ENCODE measurements at places on chromosomes 11 and 22.

GRCh38 chr11:82889133-82890001 is 10.9 kb downstream of the PRCP start:
- peak; percentile 45 for DNase-seq

- peak; percentile 9 for DNase-seq
These were observed at the start of gene SLC37A2 for GRCh38 chr11:125062931-125063428. Gene SLC37A2, plus strand, starts transcription at chr11:125063305. Its CDS starts 63 bp downstream, at chr11:125063368.

GRCh38 chr22:23520863-23521440 is 59.1 kb downstream of the IGLL1 start:
- no peak for DNase-seq

DNA sequence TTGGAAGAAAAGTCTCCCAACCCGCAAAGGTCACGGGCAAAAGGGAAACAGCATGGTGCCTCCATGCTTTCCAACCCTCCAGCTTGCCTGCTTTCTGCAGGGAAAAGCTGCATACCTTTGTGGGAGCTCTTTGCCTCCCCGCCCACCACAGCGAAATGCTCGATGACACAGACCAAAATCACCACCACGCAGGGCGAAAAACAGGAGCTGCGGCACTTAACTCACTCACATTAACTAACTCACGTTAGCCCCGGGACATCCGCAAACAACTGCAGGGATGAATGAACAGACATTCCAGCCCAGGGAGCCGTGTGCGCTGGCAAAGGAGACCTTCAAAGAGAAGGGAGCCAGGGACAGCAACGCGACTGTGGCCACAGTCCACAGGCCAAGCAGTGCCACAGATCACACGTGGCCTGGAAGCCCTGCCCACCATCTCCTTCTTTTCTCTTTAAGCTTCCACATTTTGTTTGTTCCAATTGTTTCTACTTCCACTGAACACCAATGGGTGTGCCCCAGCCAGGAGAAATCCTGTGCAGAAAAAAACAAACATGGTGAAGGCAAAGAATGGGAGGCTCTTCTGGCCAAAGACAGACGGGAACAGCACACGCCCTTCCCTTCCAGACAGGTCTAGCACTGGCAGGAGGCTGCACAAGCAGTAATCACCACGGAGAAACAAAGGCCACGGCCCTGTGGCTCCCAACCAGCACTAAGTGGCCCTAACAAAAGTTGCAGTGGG is 39.3 kb downstream of the DUSP8 start:
- DNase-seq: no peak

GRCh38 chr11:2790568-2790921 is 90.8 kb upstream of the KCNQ1OT1 start:
- no peak for DNase-seq

GRCh38 chr11:111091321-111091938 is 154.1 kb upstream of the POU2AF2 start:
- no peak for DNase-seq

DNA sequence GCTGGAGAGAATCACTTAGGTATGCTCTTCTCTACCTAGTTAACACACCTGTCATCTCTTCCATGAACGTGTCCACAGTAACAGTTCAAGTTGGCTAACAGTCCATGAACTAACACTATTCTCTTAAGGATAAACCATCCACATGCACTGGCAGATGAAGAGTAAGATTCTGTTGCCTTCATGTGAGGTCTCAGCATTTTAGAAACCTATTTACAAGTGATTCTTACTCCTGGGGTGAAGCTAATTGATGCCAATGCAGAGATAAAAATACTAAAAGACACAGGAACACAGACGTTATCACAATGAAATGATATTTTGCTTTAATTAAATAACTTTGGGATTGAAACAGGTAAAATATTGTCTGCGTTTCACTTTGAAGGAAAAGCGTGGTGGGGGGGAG is 1.3 kb downstream of the LRRC4C start:
- no peak for DNase-seq

DNA sequence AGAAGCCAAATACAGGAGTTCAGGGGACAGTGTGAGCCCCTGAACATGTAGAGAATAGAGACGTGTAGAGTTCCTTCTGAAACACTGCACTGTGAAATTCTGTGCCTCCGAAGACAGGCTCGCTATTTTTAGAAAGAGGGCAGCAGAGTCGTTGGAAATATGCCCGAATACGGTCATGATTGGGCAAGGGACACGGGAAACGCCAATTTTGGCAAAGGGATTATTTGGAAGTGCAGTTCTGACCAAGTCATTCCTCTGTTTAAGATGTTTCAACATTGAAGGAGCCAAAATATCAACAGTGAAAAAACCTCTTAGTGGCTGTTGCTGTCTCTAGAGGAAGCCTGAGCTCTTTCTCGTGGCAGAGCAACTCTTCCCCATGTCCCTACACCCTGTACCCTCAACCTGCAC is 9.5 kb upstream of the CBX6 start:
- no peak for DNase-seq

DNA sequence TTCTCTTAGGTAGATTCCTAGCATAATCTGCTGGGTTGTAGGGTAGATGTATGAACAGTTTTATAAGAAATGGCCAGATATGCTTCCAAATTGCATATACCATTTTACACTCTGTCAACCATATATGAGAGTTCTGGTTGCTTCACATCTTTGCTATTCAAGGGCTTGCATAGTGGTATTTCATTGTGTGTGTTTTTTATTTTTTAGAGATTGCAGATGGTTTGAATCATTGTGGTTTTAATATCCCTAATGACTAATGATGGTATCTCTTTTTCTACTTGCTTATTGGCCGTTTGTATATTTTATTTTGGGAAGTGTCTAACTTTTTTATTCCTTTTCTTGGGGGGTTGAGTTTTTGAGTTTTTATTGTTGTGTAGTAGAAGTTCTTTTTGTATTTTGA is 26.9 kb downstream of the RNF214 start:
- DNase-seq: no peak

DNA sequence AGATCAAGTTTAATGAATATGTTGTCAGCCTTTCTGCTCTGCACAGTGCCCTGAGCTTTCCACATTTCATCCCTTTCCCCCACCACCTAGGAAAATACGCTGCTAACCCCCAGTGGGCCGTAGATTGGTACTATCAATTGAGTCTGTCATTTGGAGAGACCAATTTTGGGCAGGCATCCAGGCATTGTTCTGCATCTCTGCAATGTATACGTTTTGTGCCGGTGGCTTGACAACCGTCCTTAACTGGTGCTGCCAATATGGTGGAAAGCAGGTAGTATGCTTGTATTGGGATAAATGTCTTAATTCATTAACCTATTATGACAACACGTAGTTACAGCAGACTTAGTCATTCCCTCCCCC is 1.3 kb downstream of the ELMOD1 start:
- no peak for DNase-seq

- no peak for DNase-seq
These were observed 143.4 kb downstream of the MAML2 start for GRCh38 chr11:96199563-96200025.

DNA sequence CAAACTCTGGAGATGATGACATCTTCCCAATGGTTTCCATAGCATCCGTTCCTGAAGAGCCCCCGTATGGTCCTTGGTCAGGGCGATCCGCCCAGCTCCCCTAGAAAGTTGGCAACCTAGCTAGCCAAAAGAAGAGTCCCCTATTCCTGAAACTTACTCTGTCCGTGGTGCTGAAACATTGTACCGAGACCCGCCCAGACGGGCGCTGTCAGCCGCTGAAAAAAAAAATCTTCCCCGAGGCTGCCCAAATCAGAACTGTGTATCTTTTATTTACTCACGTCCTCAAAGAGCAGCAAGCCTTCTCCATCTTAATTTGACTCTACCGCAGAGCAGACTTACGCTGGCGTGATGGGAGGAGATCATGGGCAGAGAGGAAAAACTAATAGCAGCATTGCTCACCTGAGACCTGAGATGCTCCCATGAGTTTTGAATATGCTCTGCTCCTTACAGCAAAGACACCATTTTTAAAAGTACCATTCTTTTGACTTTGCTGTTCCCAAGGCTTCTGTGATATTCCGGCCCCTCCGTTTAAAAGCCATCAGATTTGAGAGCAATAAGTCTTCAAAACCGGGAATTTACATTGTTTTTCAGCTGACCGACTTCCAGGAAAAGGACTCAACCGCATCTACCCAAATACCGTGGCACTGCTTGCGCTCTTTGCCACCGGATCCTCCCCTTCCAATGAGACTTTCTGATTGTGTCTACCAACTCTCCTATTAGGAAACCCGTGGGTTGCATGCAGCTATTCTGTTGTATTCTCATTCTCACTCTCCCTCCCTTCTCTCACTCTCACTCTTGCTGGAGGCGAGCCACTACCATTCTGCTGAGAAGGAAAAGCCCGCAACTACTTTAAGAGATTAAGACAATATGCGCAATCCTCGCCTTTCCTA is at the start of gene SLC17A6:
TSS of gene SLC17A6 (plus strand) at position 786 of the 890 bp plus-strand sequence. CDS start 153 bp downstream, outside the sequence.
- DNase-seq: peak; percentile 54

DNA sequence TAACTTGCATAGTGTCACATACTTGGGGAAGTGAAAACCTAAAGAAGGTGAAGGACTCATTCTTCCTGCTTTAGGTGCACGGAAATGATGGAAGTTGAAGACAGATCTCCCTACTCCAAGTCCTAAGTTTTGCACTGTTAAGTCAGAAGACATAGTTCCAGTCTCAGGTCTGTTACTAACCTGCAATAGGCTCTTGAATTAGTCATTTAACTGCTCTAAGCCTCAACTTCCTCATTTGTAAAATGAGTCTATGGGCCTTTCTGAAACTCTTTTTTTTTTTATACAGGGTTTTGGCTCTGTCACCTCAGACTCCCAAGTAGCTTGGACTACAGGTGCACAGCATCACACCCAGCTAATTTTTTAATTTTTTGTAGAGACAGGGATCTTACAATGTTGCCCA is 30.8 kb upstream of the POU2AF1 start:
- peak; percentile 85 for DNase-seq

DNA sequence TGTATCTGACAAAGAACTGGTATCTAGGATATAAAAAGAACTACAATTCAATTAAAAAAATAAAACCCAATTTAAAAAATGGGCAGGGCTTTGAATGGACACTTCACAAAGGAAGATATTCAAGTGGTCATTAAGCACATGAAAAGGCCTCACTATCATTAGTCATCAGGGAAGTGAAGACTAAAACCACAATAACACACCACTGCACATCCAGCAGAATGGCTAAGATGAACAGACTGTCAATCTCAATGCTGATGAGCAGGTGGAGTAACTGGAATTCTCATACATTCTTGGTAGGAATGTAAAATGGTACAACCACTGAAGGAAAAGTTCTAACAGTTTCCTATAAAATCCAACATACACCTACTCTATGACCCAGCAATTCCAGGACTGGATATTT is 8.9 kb downstream of the HPS4 start:
- DNase-seq: no peak

DNA sequence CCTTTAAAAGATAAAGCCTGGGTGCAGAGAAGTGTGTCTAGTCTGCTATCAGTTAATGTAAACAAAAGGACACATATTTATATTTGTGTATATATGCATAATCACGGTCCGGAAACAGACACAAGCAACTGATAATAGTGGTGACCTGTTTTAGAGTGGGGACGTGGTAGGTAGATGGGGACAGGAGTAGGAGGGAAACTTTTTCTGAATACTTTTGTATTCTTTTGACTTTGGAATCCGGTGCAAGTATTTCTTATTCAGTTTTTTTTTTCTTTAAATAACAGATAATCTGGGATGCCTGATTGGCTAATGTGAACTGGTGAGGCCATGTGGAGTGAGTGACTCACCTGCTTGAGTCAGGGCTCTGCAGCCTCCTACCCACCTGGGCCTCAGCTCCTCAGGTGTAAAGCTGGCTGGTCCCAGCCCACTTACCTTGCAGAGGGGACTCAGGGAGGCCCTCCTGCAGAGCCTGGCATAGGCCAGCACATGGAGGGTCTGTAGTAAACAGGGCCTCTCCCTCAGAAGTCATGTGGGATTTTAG is 15.3 kb downstream of the MICAL2 start:
- DNase-seq: no peak

- DNase-seq: no peak
These were observed 33.1 kb downstream of the EHF start for GRCh38 chr11:34653851-34654482.

DNA sequence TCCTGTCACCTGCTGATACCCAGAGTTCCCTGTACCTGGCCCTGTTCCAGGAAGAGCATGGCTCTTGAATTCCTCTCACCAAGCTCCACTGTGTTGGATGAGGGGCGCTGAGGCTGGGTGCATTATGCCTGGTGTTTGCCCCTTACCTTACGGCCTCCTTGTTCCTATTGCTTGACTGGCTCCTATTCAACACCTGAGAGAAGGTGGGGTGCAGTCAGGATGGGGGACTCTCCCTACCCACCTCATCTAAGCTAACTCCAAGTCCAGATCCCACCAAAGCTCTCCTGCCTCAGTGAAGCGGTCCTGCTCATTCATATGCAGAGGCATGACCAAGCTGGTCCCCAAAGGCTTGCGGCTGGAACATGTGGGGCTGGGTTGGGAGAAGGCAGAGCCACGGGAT is 35.8 kb upstream of the RIC3 start:
- DNase-seq: no peak

DNA sequence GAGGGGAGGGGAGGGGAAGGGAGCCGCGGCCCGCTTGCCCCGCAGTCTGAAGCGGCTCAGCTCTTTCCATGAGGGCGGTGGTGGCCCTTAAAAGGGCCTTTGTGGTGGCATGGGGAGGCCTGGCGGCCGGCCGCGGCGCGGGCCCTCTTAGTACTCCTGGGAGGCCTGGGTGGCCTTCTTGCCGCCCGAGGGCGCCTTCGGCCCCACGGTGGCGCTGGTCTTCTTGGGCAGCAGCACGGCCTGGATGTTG is 6.9 kb downstream of the DPAGT1 start:
- DNase-seq: no peak

DNA sequence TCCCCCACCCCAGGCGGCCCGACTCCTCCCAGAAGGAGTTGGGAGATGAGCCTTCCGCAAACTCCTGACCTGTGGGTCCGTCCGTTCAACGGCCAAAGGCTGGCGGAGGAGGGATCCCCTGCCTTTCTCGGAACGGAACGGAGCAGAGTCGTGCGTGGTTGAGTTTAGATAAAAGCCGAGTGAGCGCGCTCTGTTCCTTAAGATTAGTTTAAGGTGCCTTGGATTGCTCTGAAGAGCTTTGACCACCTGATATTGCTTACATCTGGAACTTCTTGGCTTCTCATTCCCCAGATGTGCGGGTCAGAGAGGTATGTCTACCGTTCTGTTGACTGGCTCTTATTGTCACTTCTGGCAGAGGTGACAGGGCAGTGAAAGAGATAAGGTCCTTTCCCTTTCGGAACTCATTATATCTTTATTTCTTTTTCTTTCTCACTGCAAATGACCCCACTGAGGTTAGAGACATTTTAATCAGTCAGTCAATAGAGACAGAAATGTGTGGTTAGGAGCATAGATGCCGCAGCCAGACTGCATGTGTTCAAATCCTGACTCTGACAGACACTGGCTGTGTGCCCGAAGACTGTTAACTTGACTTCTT is at the start of gene TRIM6:
TSS of gene TRIM6 (plus strand) at position 31 of the 595 bp plus-strand sequence. CDS start at position 292, 261 bp downstream.
- peak; percentile 19 for DNase-seq

GRCh38 chr11:30510750-30511149 is 75.4 kb downstream of the MPPED2 start:
- no peak for DNase-seq

GRCh38 chr11:65310215-65310614 is 4.5 kb upstream of the CDC42EP2 start:
- DNase-seq: no peak

Data from Kasumi-1 (cell line).